ENCODE measurements at places on chromosomes 12 and 14.

DNA sequence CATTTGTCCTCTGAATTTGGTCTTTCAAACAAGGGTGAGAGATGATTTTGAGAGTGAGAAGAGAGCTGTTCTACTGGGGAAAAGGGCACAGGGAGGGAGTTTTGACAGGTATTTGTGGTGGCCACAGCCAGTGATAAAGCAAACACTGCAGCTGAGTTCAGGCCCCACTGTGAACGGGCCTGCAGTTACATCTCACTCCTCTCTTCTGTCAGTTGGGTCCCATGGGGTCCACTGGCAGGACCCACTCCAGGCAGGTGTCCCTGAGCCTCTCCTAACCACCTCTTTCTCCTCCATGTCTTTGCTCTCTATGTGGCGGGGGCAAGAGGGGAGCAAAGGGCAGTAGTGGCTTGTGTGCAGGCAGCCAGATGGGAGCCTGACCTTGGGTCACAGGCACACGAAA lies 294.8 kb downstream of the APAF1 start:
- no peak for DNase-seq

- DNase-seq = no peak
Measured at GRCh38 chr12:123011701-123012100, 31.2 kb downstream of the ARL6IP4 start.

DNA sequence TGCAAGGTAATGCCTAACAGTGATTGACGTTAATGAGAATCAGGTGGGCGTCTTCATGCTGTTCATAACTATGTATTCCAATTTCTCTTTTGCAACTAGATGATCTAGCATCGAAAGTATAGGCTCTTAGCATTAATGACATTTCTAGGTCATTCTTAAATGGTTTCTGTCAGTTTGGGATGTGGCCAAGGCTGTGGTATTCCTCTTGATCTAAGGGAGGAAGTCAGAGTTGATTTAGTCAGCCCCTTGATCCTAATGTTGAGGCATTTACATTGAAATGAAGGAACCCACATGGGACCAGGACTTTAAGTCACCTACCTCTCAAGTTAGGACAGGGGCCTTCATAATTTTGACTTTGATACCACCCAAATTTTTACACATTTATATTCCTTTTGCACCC lies 448.1 kb downstream of the NPAS3 start:
- DNase-seq = no peak

DNA sequence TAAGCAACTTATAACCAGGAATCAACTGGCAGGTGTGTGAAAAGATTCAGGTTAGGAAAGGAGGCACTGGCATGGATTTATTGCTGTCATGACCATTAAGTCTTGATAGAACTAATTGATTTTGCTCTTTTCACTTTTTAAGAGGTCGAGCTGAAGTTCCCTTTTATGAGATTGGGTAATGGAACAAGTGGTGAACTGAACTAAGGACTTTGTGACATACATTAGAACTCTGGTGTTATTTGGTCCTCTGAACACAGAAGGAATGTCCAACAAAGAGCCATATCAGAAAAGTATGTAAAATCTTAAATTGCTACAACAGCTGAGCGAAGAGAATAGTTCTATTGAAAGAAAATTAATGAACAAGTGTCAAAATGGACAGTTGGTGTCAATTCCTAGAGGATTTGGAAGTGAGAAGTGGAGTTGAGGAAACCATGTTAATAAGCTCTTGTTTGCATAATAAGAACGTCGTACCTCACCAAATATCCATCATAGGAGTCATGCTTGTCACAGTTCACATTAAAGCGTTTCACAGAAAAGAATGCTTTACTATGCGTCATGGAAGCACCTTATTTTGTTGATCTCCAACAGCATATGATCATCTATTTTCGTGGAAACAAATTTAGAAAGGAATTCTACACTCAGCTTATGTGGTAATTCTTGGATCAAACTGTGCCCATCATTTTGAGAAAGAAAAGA lies 8.4 kb upstream of the MYF6 start:
- no peak for DNase-seq

- no peak for DNase-seq
Measured at GRCh38 chr12:99138393-99138792, 493.3 kb downstream of the APAF1 start.

DNA sequence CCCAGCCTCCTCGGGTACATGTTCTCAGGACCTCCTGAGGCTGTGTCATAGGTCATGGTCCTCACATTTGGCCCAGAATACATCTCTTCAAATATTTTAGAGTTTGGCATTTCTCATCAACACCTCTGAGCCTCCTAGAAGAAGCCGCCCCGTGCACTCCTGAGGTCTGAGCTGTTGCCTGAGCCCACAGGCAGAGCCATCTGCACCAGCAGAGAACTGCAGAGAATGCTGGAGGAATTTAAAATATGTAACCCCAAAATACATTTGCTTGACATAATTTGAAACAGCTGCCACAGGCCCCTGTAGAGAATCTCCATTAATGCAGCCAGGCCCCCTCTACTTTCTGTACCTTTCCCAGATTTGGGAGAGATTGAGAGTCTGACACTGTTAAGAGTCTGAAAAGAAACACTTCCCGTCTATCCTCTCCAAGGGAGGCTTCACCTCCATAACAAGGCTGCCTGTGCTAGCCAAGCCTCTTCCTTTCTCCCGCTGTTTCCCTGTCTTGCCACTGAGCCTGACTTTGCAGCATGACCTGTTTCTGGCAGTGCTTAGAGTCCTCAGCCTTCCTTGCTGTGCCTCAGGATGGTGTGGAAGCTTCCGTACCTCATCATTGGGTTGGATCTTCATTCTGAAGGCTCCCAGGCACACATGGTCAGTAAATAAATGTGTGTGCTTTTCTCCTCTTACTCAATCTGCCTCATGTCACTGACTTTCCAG lies 95.4 kb upstream of the SFSWAP start:
- no peak for DNase-seq

DNA sequence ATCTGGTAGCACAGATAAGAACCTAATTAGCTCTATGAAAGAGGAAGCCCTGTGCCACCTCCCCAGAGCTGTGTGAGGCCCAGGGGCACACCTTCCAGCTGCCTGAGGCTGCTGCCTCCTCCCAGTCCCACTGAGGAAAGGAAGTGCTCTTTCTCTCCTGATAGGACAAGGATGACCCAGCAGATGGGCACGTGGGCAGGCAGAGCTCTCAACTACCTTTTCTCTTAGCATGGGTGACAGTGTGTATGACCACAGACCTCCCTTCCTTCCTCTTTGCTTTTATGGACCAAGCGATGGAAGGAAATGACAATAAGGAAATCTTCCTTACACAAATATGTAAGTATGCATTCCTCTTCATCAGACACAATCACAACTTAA lies 127.6 kb upstream of the AMIGO2 start:
- DNase-seq = peak; percentile 92

- DNase-seq = no peak
Measured at GRCh38 chr14:44383636-44384035, 123.4 kb downstream of the FSCB start.

DNA sequence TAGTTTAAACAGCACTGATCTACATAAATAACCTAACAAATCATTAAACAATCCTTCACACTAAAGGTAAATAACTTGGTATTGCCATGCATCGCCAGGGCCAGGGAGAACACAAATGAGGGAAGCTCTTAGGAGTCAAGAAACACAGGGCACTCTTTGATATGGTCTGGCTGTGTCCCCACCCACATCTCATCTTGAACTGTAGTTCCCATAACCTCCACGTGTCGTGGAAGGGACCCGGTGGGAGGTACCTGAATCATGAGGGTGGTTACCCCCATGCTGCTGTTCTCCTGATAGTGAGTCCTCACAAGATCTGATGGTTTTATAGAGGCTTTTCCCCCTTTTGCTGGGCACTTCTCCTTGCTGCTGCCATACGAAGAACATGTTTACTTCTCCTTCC lies 17.3 kb downstream of the TMEM132D start:
- DNase-seq = no peak

- no peak for DNase-seq
Measured at GRCh38 chr14:64518229-64518628, 13.7 kb downstream of the ZBTB1 start.

GRCh38 chr12:93524386-93525133 lies 47.9 kb upstream of the SOCS2 start:
- DNase-seq = no peak

DNA sequence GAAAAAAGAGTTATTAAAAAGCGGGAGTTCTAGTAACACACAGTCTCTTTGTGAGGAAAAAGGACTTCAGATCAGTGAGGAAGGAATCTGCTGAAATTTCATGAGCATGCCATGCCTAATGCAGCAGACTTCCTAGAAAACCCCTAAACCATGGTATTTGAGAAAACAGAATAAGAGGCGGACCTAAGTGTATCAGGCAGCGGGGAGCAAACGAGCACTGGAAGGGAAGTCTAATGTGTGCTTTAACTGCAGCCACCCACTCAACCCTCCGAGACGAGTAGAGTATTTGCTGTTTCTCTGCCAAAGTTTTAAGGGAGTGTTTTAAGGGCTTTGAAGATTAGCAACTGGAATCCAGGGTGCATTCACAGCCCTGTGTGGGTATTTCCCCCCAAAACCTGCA lies 36.5 kb downstream of the ACADS start:
- DNase-seq = no peak

DNA sequence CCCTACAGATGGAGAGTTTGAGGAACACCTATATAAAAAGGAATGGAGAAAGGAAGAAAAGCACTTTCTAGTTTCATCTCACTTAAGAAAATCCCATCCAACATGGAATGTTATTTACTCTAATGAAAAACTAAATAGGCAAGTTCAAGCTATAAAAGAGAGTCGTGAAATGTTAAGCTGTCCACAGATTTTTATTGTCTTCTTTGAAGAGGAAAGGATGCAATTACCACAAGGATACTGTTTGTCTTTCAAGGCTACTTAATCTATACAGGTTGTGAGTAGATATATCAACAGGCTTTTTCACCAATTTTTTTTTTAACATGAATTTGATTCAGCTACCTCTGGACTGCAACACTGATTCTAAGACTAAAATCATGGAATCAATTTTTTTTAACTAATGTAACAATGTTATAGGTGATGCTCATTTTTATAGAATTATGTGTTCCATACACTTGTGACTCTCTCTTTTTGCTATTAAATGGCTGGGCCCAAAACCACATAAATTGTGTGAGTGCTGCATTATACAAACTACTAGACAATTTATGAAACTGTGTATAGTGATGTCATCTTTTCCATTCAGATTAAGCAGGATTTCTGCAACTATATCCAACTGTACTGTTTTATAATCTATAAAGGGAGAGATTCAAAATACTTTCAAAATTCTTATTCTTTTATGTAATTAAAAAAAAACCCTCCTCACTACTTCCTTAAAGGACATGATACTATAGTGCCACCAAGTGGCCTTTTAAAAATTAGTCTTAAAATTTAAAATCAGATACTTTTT lies 26.8 kb upstream of the BMAL2 start:
- DNase-seq = peak; percentile 55

DNA sequence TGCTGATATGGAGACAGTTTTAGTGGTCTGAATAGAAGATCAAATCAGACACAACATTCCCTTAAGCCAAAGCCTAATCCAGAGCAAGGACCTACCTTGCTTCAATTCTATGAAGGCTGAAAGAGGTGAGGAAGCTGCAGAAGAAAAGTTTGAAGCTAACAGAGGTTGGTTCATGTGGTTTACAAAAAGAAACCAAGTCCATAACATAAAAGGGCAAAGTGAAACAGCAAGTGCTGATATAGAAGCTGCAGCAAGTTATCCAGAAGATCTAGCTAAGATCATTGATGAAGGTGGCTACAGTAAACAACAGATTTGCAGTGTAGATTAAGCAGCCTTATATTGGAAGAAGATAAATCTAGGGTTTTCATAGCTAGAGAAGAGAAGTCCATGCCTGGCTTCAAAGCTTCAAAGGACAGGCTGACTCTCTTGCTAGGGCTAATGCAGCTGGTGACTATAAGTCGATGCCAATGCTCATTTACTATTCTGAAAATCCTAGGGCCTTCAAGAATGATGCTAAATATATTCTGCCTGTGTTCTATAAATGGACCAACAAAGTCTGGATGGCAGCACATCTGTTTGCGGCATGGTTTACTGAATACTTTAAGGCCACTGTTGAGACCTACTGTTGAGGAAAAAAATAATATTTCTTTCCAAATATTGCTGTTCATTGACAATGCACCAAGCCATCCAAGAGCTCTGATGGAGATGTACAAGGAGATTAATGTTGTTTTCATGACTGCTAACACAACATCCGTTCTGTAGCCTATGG lies 361.0 kb downstream of the DPF3 start:
- DNase-seq = no peak

DNA sequence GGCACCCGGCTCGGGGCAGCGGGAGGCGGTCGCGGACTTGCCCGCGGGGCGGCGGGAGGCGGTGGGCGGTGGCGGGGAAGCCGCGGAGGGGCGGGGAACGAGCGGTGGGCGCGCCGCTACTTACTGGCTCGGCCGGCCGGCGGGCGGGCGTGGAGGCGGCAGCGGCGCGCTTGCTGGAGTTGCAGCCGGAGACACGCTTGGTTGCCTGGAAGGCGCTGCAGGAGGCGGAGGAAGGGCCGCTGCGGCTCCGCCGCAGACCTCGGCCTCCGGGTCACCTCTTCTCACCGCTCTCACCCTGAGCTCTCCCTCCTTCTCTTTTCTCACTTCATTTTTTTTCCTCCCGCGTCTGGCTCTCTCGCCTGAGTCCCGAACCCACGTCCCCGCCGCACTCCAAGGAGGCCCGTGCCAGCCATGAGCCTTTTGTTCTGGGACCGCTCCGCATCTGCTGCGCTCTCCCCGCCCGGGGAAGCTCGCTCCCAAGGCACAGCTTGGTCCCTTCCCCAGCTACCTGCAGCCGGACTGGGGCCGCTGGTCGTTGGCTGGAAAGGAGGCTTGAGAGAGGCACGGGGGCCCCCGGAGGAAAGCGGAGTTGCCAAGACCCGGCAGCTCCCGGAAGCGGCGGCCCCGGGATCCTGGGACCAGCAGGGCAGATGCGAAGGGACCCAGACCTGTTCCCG lies 592 bp upstream of the KCNK10 start:
- DNase-seq = peak; percentile 30

DNA sequence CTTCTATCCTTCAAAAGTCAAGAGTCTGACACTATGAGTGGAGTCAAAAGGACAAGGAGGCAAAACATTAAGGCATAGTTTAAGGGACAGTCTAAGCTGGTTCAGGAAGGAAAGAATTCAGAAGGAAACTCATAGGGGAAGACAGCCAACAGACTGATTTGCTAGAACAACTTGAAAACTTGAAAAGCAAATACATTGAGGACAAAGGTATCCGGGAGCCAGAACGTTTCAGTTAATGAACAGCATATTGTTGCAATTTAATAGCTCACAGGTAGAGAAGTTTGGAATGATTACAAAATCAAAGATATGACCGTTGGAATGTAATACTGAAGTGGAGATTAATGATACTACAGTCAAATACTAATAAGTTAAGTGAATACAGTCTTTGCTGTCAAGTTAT lies 312.8 kb upstream of the RPL10L start:
- no peak for DNase-seq

DNA sequence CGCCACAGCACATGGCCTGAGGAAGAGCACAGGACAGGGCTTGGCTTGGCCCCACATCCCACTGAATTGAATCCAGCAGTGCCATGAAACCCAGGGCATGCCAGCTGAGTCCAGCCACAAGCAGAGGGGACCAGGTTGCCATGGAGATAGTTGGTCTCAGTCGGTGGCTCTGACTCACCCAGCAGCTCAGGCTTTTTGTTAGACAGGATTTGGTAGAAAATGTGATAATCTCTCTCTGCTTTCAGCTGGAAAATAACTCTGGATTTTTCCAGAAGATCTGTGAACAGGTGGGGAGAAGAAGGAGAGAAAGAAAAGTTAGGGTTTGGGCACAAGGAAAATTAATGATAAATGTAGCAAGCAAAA lies 4.8 kb downstream of the MYH7 start:
- no peak for DNase-seq

GRCh38 chr12:19234171-19234704 lies 104.7 kb downstream of the PLEKHA5 start:
- DNase-seq = no peak

- DNase-seq = no peak
Measured at GRCh38 chr12:125981610-125982253, 916.5 kb downstream of the AACS start.
